ENCODE measurements at places on chromosomes 7 and 10.

DNA sequence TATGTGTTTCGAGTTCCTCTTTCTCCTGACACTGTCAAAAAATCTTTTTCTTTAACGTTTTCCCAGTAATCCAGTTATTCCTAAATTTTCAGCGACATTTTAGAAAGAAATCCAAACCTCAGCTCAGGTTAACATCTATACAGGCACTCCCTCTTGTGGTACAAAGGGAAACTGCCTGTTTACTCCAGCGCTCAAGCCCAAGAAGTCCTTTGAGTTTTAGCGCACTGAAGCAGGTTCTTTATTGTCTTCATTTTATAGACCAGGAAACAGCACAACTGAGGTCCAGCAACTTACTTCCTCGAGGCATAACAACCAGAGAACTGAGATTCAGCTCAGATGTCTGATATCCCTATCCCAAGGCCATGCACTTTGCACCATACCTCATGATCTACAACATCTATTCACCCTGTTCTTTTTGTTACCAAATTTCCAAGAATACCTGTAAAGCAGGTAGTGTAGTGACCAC lies 287.2 kb upstream of the MKLN1 start:
- DNase-seq: peak; percentile 62

DNA sequence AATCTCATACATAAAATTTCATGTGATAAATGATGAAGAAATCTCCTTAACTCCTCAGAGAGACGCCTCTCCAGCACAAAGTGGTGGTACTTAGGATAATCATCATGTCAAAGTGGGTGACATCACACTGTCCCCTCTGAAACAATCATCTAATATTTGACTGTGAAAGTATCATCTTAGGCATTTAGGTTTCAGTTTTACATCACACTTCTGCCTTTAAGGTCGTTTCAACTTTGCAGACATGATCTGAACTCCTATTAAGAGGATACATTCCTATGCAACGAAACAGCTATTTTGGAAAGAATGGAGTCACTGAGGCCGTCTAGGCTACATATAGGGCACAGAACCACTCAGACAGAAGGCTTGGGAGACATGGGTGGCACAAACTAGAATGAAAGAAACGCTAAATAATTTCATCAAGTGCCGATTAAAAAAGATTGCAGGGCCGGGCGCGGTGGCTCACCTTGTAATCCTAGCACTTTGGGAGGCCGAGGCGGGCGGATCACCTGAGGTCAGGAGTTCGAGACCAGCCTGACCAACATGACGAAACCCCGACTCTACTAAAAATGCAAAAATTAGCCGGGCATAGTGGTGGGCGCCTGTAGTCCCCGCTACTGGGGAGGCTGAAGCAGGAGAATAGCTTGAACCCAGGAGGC lies 2.0 kb downstream of the VOPP1 start:
- no peak for DNase-seq

DNA sequence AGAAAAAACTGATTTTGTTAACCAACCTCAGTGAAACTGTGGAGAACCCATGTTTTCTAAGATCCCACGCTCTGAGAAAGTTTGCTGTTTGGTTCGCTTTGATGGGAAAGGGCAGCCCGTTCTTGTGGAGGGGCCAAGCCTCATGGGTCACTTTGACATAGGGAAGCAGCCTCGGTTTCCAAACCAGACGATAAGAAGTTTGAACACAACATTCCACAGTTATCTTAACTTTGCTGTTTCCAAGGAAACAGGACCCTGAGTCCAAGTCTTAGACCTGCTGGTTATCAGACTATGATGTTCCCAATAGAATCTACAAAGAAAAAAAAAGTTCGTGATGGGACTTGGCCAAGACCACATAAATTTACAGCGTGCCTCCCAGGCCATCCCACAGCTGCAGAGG lies 182.3 kb downstream of the NRP1 start:
- no peak for DNase-seq

DNA sequence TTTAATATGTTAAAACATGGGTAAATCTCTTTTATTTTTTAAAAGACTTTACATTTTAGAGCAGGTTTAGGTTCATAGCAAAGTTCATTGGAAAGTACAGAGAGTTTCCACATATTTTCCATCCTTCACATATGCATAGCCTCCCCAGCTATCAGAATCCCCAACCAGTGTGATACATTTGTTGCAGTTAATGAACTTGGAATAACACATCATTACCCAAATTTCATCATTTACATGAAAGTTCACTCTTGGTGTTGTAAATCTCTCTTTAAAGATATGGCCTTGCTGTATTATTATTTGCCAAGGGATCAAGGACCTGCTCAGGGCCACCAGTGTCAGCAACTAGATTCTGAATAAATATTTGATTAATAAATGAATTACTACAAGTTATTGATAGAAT lies 263.4 kb downstream of the CDK14 start:
- no peak for DNase-seq

DNA sequence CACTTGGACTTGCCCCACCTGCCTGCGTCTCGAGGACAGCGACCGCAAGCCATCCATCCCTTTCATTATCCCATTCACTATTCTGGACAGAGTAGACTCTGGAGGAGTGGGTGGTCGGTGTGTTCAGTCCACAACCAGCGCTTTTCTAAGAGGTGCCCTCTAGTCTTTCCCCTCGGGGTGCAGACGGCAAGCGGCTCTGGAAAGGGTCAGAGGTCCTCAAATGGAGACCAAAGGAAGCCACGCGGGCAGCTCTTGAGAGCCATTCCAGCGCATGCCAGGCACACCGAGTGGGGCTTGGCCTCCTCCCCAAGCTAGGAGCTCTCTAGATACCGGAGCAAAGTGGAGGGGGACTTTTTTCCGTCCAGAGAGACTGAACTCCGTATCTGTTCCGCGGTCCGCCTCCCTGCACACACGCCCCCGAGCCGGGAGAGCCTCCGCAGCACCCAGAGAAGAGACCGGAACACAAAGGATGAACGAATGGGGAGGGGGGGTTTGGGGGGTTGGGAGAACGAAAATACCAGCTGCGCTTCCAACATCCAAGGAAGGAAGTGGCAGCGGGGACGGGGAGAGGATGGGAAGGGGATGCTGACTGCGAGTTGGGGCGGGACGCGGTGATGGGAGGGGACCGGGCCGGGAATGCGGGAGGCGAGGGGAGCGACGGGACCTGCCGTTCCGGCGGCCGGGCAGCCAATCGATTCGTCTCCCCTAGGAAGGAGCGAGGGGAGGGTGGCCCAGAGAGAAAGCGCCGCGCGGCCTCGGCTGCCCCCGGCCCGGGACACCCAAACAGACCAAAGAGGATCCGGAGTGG lies 515 bp downstream of the GSDME start:
- peak; percentile 30 for DNase-seq

DNA sequence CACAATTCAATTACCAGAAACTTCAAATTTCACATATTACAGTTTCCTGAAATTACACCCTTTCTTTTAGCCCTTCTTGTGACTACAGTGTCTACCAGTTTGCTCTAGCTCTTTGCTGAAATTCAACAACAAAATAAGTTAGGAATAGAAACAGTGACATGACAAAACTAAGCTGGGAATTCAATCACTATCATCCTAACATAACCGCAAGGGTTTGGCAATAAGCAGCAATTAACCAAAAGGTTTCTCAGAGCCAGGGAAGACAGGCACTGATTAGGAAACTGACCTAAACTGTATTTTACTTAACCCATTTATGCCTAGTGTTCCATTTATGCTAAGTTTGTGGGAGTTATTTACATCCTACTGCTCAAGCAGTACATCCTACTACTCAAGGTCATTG lies 31.3 kb downstream of the HIBADH start:
- DNase-seq: no peak

GRCh38 chr10:70984986-70985722 lies 96.8 kb upstream of the PCBD1 start:
- DNase-seq: no peak

DNA sequence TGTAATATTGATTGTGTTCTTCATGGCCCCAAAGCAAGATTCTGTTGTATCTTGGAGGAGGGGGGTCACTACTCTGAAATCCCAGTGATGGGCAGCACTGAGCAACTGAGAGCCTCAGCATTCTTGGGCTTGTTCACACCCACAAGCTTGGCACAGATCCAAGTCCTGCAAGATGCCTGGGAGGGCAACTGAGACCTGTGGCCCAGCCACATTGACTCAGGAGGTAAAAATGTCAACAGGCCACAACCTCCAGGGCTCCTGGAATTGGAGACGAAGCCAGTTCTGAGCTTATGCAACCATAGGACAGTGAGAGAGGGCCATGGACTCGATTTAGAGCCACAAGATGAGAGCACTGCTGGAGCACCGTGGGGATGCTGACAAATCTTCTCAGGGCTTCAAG lies 3.1 kb upstream of the DOCK1 start:
- DNase-seq: no peak

- DNase-seq: no peak
Observed at GRCh38 chr10:95440756-95441546, 120.2 kb downstream of the SORBS1 start.

DNA sequence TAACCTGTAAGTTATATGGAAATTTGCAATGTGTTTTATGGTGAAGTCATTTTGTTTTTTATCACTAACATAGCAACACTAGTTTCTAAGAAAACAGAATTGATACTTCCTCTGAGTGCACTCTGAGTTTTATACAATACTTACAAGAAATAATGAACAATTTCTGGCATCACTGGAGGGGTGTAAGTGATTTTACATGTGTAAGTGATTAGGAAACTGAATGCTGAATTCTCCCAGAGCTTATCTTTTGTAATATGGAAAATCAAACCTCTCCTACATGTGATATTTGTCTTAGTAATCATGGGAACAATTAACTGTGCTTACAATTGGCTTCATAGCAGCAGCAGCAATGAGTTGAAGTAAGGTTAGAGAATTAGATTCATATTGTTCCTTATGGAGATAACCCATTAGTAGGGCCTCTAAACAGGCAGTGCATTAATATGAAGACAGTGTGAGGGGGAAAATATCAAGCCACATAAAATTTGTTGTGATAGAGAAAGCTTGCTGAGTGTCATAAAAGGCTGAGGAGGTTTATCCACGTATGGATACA lies 37.4 kb downstream of the SEMA3C start:
- no peak for DNase-seq

DNA sequence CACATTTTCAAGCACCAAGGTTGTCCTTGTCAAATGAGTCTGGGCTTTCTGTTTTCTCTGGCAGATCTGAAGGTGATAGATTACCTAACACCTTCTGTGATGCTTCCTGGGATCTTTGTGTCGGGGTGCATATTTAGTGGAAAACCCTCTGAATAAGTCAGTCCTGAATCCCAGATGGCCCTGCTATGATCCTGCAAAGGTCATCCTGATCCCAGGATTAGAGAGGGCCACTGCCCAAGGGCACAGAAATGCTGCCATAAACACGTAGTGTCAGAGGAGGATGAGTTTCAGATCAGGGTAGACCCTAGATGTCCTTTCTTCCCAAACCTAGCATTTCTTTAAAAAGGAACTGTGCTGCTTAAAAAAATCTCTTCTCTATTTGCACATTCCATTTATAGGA lies 19.0 kb downstream of the AGR2 start:
- DNase-seq: no peak
